ENCODE measurements at places on chromosomes 16 and 17.
A peak's percentile ranks its signal among the peaks of the same experiment; 100 is the strongest.

- no peak for DNase-seq
These were observed 32.8 kb upstream of the ABCA8 start for GRCh38 chr17:68987966-68988365.

DNA sequence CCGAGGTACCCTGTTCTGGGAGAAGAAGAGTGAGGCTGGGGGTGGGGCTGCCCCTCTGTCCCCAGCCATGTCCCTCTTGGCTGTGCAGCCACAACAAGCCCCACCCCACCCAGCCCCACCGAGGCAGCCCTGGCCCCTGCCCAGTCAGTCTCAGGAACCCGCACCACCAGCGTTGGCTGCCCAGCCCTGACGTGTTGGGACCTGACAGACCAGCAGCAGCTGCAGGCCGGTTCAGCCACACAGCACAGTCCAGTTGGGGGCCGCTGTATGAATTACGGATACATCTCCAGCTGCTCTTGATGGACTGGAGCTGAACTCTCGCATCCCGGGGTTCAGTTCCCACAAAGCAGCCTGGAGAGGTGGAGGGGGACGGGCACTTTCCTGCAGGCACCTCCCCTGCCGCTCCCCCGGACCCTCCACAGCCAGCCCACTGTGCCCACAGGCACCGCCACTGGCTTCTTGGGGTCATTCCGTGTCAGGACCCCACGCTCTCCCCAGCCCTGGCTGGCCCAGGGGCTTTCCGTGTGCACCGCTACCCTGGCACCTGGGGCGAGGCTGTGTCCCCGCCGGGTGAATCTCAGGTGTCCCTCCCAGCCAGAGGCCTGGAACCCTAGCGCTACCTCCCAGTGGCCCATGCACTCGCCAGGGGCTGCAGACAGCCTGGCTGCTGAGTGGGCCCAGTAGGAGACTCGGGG is 7.1 kb downstream of the CDH15 start:
- no peak for DNase-seq

GRCh38 chr16:28554634-28555423 is 1.1 kb downstream of the SGF29 start:
- DNase-seq, result no peak

DNA sequence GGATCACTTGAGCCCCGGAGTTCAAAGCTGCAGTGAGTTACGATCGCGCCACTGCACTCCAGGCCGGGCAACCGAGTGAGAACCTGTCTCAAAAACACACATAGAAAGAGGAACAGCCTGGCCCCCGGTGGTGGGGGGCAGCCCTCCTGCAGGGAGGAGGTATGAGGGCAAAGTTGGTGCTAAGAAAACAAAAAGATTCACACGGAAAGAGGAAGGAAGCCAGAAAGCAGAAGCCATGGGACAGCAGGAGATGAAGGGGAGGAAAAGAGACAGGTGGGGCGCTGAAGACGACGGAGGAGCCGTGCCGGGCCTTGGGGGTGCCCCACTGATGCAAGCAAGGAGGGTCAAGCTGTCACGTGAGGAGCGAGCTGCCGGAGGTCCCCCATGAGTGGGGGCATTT is 8.2 kb upstream of the C16orf74 start:
- DNase-seq, result peak; percentile 97

DNA sequence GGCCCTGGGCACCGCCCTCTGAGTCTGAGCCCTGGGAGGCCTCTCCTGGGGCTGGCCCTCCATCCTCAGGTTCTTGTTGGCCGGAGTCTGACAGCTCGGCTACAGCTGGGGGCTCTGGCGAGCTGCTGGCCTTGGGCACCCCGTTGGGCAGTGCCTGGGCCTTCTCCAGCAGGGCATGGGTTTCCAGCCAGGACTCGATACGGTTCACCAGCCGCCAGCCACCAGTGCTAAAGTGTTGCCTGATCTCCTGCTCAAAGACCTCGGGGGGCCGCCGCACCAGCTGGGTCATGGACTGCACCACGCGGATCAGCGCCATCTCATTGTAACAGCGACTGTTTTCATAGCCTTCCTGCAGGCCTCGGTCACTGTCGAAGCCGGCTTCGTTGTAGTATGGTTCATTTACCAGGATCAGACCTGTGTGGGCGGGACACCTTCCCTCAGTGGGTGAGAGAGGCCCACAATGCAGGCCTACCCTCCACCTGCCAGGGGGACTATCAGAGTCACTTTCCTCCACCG is 6.8 kb downstream of the SPHK1 start:
- DNase-seq, result no peak

DNA sequence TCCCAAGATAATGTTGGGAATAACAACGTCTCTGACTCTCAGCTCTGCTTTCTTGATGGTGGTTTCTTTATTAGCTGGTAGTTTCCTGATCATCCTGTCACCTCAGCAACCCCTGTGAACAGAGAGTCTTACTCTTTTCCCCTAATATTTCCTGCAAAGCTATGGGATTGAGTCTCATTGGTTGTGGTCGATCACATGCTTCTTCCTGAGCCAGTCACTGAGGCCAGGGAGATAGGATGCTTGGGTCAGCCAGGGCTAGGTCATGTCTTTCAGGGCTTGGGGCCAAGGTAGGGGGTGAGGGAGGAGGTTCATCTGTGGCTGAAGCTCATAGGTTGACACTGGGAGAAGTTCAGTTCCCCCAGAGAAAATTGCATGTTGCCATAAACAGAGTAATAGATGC is 114.3 kb downstream of the ABCC1 start:
- peak; percentile 57 for DNase-seq

- DNase-seq, result no peak
These were observed 23.6 kb downstream of the BAHCC1 start for GRCh38 chr17:81418710-81419318.

DNA sequence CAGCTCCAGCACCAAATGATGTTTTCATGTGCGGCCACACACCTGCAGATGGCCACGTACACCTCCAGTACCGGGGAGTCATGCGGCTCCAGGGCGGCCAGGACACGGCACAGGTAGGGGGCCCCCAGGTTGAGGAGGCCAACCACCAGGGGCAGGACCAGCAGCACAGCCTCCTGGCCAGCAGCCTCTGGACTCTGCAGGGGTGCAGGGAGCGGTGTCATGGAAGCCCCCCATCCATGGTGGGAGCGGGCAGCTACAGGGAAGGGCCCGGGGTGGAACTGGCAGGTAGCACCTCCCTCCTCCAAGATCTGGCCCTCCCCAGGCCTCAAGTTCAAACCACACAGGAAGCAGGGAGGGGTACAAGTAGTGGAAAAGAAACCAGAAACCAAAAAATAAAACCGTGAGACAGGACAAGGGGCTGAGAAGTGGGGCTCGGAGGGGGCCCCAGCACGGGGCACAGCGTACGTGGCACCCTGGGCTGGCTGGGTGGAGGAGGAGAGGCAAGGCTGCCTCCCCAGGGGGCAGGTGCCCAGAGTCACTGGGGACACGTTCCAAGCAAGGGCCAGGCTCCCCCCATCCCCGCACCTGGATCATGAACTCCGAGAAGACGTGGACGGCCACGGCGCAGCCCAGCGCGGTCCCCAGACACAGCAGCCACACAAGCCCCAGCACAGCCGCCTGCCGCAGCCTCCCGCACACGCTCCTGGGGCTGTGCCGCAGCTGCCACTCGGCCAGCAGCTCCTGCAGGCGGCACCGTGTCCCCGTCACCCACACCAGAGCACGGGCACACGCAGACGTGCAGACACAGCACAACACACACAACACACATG is 7.4 kb downstream of the TMC6 start:
- DNase-seq, result peak; percentile 43

- no peak for DNase-seq
These were observed 45.8 kb downstream of the RPA1 start for GRCh38 chr17:1875597-1875996.

GRCh38 chr16:23209606-23210005 is 27.1 kb downstream of the SCNN1G start:
- no peak for DNase-seq

GRCh38 chr16:10729104-10730048 is 14.3 kb upstream of the NUBP1 start:
- DNase-seq, result no peak

DNA sequence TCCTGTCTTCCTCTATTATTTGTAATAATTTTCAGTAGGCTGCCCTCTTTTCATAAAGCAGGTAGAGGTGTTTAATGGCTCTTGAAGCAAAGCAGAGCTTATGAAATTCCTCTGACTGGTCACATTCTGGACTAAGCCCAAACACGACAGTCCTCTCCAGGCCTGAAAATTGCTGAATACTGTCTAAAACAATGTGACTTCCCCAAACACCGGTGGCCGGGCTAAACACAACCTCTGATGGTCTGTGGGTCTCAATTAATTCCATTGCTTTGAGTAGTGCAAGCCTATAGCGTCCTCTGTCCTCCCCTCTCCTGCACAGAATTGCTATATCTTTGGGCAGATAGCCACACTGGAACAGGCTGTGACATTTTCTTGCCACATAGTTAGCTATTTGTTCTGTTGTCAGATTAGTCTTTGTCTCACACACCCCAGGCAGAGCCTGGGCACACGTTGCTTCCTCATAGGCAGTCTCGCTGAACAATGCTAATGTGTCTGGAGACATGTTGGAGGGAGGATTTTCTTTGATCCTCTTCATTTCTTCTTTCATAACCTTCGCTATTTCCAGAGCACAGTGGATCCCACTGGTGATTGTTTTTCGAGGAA is 10.8 kb upstream of the SLFN12L start:
- DNase-seq, result no peak

DNA sequence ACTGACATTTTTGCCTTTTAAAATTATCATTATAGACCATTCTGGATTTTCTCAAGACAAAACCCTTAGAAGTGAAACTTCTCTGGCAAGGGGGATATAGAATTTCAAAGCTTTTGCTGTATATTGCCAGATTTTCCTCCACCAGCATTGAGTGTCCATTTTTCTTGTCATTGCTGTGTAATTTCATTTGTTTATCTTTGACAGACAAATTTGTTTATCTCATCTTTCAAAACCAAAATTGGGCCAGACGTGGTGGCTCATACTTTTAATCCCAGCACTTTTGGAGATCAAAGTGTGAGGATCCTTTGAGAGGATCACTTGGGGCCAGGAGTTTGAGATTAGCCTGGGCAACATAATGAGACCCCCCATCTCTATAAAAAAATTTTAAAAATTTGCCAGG is 16.0 kb upstream of the ARL2BP start:
- DNase-seq, result no peak

DNA sequence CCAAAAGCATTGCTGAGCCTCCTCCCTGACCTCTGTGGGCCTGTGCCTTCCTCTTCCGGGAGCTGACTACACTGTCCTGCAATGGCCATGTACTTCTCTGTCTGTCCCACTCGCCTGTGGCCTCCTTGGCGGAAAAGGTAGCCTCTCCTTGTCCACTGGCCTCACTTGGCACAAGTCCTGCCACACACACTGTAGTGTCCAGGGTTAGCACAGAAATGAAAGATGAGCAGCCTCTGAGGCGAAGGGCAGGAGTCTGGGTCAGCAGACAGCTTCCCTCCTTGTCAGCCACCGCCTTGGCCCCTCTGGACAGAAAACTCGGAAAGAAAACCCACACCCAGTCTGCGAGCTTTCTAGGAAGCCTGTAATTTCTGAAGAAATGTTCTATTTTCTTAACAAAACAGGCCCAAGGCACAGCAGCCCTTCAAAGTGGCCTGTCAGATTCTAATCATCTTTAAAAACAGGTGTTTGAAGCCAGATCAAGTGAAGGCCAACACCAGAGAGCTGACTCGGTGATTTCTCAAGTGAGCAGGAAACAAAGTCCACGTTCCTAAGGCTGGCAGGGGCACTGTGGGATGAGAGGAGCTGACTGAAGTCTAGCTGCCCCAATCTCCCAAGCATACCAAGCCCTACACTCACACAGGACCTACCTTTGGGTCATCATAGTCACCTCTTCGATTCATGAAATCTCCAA is 67.2 kb downstream of the GTF3C1 start:
- no peak for DNase-seq

- DNase-seq, result no peak
These were observed 44.5 kb downstream of the EFCAB13 start for GRCh38 chr17:47368262-47368661.

- peak; percentile 55 for DNase-seq
These were observed 18.3 kb downstream of the CIITA start for GRCh38 chr16:10895053-10895946.

DNA sequence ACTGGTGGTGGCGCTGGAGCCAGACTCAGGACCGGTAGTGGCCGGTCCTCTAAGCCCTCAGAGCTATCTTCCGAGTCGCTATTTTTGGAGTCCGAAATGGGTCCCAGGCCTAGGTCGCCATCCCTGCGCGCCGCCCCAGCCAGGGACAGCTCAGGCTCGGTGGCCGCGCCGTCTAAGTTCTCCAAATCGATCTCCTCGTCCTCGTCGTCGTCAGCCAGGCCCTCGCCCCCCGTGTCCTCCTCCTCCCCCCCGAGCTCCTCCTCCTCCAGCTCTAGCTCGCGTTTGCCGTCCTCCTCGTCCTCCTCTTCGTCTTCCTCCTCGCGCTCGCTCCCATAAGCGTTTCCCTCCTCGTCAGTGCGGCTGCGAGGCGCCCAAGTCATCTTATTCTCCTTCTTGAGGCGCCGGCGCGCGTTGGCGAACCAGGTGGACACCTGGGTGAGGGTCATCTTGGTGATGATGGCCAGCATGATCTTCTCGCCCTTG is 1.6 kb downstream of the IRX3 start:
- DNase-seq, result peak; percentile 80

DNA sequence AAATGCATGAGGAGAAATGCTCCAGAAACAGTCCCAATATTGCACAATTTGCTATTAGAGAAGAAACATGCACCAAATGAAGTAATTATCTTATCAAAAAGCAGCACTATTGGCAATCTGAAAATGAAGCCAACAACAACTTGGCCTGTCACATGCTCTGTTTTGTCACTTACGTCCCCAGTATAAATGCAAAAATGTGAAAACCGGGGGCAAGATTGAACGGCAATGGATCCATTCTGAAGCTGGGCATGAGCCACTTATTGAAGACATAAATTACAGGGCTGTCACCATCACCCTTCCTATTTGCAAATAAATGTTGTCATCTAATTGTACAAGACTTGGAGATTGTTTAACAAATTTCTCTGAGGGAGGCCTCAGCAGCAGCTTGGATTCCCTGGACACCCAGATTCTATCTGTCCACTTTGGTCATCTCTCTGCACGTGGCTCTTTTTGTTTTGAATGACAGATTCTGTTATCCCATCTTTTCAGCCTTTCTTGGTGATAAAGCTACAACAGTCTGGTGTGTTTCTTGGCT is 180.2 kb upstream of the CDH5 start:
- no peak for DNase-seq

GRCh38 chr17:9517396-9517795 is 58.2 kb downstream of the STX8 start:
- DNase-seq, result no peak

DNA sequence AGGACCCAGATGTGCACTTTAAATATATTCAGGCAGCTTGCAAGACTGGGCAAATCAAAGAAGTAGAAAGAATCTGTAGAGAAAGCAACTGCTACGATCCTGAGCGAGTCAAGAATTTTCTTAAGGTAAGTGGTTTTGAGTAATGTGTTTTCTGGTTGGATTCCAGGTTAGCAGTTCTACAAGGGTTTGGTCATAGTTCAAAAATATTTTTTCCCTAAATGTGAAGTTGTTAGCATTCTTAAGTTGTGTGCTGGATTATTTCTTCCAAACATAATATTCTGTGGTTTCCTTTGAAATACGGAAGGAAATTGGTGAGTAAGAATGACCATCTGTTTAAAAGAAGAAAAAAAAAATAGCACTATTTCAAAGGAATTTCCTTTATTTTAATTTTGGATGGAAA is 38.4 kb downstream of the PTRH2 start:
- DNase-seq, result peak; percentile 4

All from NB4 (cell line).